Stimulated activated CD8-positive, alpha-beta memory T cell treated with anti-CD3 and anti-CD28 coated beads, Interleukin-15, amount 100 ng/mL, for 24 hours (primary cell): ENCODE measurements at places on chromosomes 12 and 14.

- DNase-seq: peak; percentile 97
These were observed at the start of gene CNIH1 for GRCh38 chr14:54440873-54441868. Gene CNIH1 (minus strand): TSS chr14:54441374. CDS start chr14:54441327, 47 bp downstream.

DNA sequence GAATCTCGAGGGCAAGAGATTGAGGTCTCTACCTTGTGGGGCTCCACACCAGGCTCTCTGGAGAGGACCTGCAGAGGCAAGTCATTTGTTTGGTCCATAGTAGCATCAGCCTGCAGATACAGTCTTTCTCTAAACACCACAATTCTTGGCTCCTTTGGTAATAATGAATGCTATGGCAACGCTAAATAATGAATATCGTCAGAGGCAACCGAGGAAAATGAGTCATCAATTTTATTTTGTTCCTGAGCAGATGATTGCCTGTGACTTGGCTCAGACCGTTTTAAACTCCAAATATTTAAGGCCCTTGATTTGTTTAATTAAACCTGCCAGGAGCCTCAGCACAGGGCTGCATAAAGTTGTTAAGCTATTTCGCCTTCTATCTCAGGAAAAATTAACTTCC is 924.1 kb upstream of the TMEM132C start:
- no peak for DNase-seq

DNA sequence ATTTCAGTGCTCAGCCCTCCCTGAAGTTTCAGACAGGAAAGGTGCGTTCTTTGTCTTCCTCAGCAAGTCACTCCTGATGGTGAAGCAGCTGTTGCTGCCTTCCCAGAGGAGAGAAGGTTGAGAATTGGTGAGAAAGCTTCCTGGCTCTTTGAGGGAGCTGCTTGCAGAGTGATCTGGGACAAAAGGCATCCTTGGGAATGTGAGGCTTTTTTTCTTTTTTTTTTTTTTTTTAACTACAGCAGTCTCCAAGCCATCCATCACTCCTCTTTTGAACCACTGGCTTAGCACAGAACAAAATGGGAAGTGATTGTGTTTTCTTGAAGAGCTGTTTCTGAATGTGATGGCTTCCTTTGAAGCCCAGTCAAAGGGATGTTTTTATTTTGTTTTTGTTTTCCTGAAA is 120.4 kb upstream of the LRIG3 start:
- no peak for DNase-seq

DNA sequence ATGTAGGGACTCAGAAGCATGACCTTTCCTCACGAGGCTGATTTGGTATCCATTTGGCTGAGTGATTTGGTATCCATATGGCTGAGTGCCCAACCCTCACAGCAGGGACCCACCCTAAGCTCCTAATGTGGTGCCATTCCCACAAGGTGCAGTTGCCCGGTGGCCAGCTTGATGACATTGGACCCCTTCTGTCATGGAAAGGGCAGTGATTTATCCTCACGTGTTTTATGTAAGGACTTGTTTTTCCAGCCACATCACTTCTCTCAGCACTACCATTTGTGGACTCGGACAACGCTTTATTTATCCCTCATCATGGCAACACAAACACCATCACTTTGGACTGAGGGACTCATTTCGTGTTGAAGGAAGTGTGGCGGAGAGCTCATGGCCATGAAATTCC is 8.5 kb upstream of the CDC42BPB start:
- no peak for DNase-seq

DNA sequence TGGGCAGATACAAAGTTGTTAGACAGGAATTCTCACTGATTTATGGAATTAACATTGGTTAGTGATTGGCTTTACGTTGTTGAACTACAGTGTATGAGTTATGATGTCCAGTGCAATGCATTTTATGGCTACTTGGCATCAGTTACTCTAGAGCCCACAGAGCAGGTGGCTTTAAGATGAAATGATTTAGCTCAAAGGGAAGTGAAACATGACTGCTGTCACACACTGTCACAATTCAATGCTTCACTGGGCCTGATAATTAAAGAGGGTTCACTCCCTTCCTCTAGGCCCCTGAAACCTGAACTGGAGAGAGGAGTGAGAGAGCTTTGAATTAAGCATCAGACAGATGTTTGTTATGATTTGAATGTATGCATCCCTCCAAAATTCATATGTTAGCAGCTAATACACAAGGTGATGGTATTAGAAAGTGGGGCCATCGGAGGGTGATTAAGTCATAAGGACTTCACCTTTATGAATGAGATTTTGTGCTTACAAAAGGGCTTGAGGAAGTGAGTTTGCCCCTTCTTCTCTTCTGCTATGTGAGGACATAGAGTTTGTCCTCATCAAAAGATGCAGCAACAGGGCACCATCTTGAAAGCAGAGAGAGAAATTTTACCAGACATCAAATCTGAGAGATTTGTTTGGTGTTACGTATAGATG is 175.8 kb upstream of the GRIN2B start:
- DNase-seq: no peak

DNA sequence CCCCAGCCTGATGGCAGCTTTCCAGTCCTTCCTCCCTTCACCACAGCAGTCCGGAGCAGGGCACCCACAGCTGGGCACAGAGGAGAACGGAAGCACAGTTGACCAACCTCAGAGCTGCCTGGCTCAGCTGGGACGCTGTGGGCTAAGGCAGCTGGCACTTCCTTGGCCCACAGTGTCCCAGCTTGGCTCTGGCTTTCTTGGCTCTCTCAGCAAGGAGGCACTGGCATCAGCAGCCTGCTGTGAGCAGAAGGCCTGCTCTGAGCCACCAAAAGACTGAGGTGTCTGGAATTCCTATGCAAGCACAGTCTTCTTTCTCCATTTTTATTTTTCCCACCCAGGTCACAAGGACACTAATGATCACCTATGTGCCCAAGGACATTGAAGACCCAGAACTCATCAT is 32.6 kb downstream of the NGB start:
- DNase-seq: no peak

GRCh38 chr14:73344319-73344718 is 107.0 kb downstream of the PAPLN start:
- DNase-seq: no peak

DNA sequence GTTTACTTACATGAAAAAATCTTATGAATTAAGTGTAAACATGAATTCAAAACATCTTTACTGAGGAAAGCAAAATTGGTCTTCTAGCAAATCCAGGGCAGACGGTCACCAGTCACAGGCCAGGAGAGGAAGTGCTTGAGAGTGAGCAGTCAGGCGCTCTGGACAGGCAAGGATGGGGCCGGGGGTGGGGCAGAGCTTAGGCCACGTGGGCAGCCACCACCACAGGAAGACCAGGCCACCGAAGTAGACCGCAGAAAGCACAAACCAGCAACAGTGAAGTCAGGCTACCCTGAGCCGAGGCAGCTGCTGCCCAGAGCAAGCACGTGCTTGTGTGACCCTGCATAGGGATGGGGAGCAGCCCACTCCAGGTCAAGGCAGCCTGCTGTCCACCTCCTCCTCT is 33.5 kb downstream of the SLC6A12 start:
- DNase-seq: no peak

GRCh38 chr14:25004389-25004809 is 45.5 kb downstream of the STXBP6 start:
- DNase-seq: no peak

DNA sequence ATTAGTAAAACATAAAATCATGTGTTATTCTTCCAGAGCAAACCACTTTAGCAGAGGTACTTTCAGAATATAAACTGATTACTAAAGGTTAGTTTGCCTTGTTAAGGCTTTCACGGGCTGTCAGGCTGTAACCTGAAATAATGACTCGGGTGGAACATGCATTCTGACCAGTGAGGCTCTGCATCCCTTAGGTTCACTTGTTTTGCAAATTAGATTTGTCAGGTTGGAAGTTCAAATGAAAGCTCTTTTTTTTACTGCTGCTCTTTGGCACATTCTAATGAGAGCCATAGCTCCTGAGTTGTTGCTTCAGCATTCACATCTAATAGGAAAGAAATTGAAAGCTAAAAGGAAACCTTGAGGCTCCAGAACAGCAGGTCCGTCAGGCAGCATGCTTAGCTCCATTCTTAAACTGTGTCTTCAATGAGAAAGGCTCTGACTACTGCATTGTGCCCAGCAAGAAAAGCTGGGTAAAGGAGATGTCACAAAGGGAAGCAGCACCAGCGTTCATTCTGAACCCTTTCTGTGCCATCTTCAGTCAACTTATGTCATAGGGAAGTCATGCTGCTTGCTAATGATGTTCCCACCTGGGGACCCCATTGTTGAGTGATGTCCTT is 445.5 kb upstream of the FBXO33 start:
- no peak for DNase-seq

DNA sequence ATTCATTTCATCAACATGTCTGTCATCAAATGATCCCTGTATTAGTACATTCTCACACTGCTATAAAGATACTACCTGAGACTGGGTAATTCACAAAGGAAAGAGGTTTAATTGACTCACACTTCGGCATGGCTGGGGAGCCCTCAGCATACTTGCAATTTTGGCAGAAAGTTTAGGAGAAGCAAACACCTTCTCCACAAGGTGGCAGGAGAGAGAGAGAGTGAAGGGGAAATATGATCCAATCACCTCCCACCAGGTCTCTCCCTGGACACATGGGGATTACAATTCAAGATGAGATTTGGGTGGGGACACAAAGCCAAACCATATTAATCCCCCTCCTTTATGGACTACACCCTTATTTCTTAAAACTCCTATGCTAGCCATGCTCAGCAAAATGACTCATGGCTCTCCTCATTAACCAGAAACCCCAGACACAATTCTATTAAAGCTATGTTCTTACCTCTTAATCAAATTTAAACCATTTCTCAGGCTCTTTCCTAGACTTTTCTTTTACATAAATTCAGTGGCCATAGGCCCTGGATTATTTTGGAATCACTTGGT is 932.3 kb downstream of the FLRT2 start:
- DNase-seq: no peak

DNA sequence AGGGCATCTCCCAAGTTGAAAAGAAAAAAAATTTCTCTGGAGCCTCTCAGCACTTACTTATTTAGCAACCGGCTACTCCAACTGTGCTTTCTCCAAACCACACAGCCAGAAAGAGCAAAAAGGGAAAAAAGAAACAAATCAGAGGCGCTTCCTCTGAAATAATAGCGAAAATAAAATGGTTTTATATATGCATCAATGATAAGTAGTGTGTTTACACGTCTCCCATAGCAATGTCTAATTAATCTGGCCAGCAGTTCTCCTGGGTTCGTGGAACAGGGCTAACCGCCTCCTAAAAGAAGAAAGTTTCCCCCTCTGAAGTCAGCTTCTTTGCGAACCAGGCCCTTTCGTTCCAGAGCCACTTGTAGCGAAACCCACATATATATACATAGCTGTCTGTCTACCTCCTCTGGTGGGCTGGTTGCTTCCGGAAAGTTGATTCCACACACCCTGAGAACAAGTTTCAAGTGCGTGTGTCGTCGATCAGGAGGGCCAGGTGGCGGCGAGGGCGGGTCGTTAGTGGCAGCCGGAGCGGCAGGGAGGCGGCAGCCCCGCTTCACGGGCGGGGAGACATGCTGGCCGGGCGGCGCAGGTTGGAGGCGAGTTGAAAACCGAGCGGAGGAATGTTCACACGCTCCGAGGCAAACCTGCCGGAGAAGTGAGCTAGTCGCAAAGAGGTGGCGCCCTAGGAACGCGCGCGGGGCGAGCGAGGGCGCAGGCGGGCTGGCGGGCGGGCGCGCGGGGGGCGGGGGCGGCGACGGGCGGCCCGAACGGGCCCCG is 2.7 kb downstream of the PTHLH start:
- peak; percentile 28 for DNase-seq

DNA sequence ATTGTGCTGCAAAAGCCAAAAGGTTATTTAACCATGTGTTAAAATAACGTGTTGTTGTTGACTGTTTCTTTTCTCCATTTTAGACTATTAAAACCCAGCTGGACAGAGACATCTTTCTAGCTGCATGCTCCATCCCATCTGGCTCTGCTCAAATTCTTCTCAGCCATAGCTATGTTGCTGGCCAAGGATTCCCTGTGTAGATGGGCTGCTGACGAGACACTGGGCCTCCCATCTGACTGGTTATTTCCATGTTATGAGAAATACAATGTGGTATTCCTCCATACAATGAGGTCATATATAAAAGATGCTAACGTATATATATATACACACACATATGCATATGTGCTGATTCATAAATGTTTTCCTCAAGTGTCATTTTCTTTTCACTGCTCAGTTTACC is 30.1 kb downstream of the MED13L start:
- DNase-seq: no peak

GRCh38 chr14:81009346-81009745 is 53.9 kb downstream of the TSHR start:
- DNase-seq: no peak

GRCh38 chr12:99138393-99138792 is 493.3 kb downstream of the APAF1 start:
- no peak for DNase-seq

- no peak for DNase-seq
These were observed 175.3 kb downstream of the TMEM121 start for GRCh38 chr14:105701456-105702274.

DNA sequence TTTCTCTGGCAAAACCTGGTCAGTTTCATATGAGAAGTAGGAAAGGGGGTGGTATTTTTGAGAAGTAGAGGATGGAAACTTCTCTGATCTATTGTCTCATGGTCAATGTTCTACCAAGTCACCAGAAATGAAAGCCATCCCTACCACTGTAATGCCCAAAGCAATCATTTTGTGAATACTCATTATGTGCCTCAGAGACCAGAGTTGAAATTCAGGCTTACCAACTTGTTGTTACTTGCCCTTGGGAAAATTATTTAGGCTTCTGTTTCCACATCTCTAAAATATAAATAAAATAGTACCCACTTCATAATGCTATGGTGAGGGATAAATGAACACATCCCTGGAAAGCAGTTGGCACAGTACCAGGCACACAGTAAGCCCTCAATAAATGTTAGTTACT is 723.7 kb upstream of the TBX3 start:
- DNase-seq: no peak

- DNase-seq: no peak
These were observed 2.4 kb upstream of the SRP54 start for GRCh38 chr14:34980337-34980900.

- DNase-seq: no peak
These were observed 16.7 kb downstream of the ALDH1L2 start for GRCh38 chr12:105067511-105068031.

- no peak for DNase-seq
These were observed 11.3 kb upstream of the SLC41A2 start for GRCh38 chr12:104969343-104969742.

GRCh38 chr12:99573980-99574379 is 73.6 kb upstream of the GARIN6 start:
- DNase-seq: no peak

GRCh38 chr14:65164068-65164824 is 61.9 kb upstream of the MAX start:
- no peak for DNase-seq

GRCh38 chr14:50670196-50670865 is 2.2 kb upstream of the SAV1 start:
- no peak for DNase-seq

DNA sequence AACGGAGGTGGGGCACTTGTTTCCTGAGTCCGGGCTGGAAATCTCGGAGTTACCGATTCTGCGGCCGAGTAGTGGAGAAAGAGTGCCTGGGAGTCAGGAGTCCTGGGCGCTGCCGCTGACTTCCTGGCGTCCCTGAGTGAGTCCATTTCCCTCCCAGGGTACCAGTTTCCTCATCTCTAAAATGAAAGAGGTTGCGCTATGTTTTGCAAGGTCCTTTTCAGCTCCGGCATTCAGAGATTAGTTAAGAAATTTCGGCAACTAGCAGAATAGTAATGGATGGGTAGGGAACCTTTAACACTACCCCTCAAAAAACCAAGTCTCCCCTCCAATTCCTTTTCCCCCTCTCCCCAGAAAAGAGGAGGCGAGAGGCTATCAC is 724 bp downstream of the BLOC1S1 start:
- DNase-seq: no peak
